Suppressor macrophage treated with lipopolysaccharide for 1 hour (primary cell): ENCODE measurements at places on chromosomes 4 and X.

DNA sequence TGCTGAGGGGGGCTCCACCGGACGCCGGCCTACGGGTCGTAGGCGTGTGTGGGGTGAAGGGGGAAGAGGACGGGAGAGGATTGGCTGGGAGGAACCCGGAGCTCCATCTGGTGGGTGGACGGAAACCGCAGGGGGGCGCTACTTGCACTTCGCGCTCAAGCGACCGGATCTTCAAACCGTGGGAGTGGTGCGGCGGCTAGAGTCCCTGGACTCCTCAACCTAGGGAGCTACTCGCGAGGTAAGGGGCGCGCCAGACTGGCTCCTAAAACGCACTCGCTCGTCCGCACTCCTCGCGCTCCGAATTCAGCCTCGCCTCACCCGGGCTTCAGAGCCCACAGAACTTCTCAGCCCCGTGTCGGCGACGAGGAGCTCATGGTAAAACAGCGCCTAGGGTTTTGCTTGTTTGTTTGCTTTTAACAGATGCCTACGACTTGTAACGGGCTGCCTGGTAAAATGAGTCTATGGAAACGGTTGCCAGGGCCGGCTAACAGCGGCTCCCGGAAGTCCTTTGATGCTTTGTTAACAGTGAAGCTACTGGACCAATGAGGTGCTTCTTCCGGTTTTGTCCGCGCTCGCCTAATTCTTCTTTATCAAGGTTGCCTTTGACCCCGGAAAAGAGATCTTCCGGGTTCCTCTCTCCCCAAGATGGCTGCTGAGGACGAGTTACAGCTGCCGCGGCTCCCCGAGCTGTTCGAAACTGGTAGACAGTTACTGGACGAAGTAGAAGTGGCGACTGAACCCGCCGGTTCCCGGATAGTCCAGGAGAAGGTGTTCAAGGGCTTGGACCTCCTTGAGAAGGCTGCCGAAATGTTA lies at the start of gene IGBP1:
TSS of gene IGBP1 (plus strand) at position 145 of the 813 bp plus-strand sequence. CDS start at position 646, 501 bp downstream.
- peak; percentile 89 for DNase-seq

- DNase-seq = no peak
Observed at GRCh38 chr4:95087657-95088455, 330.1 kb downstream of the BMPR1B start.

- DNase-seq = no peak
Observed at GRCh38 chr4:86670756-86671155, 76.6 kb downstream of the PTPN13 start.

- peak; percentile 42 for DNase-seq
Observed at GRCh38 chr4:75916091-75916661, 13.9 kb upstream of the PPEF2 start.

DNA sequence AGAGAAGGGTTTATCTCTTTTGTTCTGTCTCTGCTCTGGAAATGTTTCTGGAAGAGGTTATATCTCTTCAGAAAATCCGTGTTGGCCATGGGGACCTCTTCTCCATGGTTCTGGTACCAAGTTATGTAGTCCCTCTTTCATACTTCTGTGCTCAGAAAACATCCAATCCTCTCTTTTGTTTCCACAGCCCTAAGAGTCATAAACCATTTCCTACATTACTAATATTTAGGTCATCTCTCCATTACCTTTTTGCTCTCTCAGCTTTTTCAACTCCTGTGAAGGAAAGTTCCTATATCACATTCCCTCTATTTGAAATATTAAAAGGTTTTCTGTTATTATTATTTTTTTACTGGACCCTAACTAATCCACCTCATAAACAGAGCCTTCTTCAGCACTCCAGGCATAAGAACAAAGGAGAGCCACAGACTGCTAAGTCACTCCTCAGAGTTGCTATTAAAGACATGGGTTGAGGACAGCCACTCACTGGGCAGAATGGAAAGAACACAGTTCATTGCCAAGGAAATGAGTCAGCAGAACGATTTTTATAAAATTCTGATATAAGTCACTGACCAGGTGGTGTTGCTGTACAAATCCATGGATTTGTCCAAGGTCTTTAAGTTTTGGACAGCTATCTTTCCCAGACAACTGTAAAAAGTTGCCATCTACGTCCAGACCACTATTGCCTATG lies 122.4 kb upstream of the NPY2R start:
- DNase-seq = no peak

- no peak for DNase-seq
Observed at GRCh38 chr4:13117185-13117584, 367.0 kb downstream of the RAB28 start.

GRCh38 chr4:82777857-82778525 lies 20.6 kb downstream of the SCD5 start:
- DNase-seq = no peak

DNA sequence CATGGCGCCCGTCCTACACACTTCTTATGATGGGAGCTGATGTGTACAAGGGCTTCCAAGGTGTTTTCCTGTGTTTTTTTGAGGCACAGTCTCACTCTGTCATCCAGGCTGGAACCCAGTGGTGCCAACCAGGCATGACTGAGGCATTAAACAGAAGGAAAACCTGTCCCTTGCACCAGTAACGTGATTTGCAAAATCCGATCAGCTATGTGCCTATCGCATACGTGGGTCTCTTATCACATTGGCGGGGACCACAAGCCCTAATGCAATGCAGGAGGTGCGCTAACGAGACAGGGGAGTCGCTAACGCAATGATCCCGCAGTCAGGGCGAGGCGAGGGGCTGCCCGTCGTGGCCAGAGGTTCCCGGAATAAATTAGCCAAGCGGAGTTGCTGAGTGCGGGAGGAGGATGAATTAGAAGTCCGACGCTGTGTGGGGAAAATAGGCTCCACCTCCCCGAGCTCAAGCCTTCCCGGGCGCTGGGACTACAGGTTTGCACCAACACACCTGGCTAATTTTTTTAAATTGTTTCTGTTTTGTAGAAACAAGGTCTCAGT lies 162.7 kb downstream of the SHOX start:
- no peak for DNase-seq

GRCh38 chrX:118062817-118063615 lies 53.6 kb downstream of the KLHL13 start:
- DNase-seq = no peak

DNA sequence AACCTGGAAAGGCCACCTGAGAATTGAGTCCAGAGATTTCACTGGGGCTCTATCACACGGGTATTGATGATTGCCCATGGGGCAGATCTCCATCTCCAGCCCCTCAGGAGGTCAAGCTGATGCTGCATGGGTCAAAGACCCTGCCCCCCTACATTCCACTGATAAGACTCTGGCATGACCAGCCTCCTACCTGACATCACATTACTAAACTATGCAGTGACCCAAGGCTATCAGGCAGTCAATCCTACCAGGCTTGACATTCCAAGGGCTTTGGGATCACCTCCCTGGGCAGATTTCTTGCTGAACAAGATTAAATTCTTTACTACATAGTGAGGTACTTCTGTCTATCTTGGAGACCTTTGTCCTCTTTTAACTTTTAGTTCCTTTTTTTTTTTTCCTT lies 192.7 kb upstream of the STS start:
- DNase-seq = no peak

DNA sequence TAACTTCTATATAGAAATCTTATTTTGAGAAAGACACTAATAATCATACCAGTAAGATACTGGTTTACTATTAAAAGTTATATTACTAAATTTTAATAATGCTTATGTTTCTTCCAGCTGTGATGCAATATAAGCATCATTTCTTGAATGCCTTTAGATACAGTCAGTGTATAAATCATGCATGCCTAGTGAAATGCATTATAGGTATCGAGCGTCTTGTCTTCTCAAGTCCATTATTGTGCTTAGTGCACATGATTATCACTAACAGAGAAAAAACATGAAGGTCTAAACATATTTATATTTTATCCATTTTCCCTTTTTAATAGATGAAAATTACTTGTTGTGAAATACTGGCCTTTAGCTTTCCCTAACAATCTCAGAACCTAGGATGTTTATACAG lies 1021.5 kb upstream of the AGA start:
- no peak for DNase-seq

- DNase-seq = no peak
Observed at GRCh38 chr4:30443289-30443688, 276.9 kb upstream of the PCDH7 start.

- no peak for DNase-seq
Observed at GRCh38 chr4:92735025-92735665, 431.4 kb downstream of the GRID2 start.

DNA sequence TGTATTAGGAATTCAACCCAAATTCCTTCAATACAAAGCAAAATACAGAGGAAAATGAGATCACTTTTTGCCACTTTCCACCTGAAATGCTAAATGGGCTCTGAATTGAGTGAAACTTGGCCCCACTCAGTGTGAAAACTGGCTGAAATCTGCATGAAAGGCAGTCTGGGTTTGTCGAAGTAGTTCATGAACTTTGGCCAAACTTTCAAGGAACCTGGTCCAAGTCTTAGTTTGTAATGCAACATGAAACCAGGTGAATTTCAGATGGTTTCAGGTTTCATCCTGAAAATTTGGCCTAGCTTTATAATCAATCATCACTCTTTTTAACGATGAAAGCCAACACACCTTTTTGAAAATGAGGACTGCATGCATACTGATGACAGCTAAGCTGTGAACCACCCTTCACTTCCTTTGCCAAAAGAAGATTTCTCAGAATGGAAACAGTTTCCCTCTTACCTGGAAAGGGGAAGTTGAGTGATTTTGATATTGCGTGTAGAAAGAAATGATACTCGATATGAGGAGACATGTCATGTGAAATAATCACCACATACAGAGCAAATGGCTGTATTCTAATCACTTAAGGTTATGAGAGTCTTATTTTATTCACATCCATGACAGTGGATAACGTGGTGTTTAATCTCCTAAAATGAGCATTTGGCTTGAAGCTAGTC lies 209.9 kb upstream of the ETNPPL start:
- no peak for DNase-seq

DNA sequence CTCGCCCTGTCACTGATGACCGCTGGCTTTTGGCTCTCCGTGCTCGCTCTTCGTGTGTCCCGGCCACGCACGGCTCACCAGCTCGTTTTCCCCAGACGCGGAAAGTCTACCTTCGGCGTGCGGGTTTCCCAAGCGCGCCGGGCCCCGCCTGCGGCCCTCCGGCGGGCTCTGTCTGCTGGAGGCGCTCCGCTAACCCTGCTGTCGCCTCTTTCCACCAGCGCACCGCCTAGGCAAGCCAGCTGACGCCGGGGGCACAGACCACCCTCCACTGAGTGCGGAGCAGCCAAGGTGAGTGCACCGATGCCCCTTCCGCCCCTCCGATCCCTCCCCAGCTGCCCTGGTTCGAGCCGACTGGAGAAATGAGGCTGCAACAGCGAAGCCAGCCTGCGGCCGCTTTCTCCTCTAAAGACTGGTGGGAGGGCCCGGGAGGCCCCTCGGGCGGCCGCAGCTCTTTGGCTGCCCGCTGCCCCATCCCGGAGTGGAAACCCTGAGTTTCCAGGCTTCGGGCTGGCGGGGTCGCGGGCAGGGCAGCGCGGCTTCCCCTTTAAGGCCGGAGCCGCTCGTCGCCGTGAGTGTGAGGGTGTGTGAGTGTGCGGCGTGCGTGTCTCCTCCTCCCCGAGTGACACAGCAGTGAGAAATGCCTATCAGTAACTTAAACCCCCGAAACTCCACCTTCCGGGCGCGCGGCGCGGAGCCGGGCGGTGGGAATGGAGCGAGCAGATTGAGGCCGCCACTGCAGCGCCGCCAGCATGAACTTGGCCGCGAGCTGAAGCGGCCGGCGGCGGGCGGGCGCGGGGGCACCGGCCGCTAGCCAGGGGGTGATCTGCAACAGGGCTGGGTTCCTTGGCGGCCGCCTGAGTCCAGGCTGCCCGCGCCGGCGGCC lies at the start of gene MAMLD1:
TSS of gene MAMLD1 (plus strand) at position 719 of the 883 bp plus-strand sequence. CDS start 82,200 bp downstream, outside the sequence.
- peak; percentile 70 for DNase-seq

DNA sequence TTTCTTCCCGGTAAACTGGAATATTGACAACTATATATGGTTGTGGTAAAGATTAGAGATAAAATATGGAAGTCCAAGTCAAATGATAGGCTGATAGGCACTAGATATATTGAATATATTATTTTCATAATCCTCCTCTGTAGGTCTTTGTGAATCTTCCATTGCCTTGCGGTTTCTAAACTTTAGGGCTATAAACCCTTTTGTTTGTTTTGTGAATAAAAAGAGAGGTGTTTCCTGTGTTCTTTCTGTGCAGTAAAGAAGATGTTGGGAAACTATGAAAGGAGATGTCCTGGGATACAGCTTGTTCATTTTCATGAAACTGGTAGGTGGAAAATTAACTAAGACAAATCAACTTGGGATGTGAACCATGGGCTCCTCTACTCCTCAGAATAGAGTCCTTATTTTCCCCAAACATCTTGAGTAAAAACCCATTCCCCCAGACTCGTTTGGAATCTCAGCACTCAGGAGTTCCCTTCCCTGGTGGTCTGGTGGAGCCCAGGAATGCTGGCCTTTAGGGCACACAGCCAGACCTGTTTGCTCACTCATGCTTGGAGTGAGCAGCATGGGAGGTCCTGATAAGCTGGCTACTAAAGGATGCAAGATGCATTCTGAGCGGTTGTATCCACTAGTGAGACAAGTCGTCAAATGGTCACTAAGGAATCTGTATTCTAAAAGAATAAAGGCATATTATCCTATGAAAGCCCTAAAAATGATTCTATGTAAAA lies 22.2 kb downstream of the PRDM8 start:
- DNase-seq = peak; percentile 9

- peak; percentile 3 for DNase-seq
Observed at GRCh38 chrX:130778773-130779172, 124.2 kb downstream of the ENOX2 start.

GRCh38 chr4:15344041-15344440 lies 83.8 kb upstream of the C1QTNF7 start:
- DNase-seq = no peak

DNA sequence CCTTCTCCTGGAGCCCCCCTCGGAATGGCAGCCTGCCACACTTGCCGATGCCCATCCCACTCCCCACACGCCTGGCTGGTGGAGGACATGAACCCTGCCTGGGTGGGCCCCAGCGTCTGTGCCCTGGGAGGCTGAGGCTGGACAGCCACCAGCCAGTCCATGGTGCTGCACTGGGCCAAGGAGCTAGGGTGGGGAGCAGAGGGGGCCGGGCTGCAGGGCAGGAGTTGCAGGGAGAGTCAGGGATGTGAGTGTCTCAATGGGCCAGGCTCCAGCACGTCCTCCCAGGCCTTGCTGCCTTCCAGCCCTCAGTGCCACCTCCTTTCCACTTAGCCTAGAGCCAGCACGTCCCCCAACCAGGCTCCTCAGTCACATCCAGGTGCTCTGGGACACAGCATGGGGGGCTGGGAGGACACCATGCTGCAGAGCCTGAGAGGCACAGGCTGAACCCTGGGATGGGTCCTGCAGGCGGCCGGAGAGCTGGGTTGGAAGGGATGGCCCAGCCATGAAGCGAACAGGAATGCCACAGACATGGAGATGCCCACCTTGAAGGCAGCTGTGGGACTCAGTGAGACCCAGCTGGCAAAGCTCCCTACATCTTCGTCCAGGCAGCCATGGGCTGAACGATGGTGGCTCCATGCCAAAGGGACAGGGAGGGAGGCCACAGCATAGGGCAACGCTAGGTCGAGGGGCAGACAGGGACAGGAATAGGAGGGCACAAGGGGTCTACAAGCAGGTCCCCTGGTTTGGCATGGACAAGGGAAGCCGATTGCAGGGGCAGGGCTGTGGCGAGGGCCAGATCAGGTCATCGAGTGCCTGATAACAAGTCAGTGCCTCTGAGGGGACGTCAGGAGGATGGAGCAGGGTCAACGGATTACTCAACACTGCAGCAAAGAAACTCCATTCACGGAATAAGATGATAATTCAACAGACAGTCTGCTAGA lies 30.1 kb upstream of the MXD4 start:
- no peak for DNase-seq
